NCI-H1105 (cell line): ENCODE measurements at places on chromosomes 2 and 18.

GRCh38 chr2:239791526-239792404, 233.4 kb downstream of the NDUFA10 start:
- DNase-seq = no peak

DNA sequence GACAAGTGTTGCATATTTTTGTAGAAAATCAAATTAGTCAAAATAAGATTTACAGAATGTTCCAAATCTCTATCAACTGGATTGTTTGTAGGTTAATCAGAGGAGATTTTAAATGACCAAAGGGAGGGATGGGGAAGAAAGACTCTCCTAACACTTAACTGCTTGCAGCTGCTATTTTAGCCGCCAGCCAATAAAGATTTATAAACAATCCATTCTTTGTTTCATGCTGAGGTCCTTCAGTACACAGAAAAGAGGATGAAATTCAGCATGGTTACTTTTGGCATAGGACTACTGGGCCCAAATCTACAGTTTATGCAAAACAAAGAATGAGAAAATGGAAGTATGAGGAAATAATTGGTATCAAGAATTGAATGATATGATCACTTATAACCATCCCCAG, 86.4 kb upstream of the FN1 start:
- no peak for DNase-seq

DNA sequence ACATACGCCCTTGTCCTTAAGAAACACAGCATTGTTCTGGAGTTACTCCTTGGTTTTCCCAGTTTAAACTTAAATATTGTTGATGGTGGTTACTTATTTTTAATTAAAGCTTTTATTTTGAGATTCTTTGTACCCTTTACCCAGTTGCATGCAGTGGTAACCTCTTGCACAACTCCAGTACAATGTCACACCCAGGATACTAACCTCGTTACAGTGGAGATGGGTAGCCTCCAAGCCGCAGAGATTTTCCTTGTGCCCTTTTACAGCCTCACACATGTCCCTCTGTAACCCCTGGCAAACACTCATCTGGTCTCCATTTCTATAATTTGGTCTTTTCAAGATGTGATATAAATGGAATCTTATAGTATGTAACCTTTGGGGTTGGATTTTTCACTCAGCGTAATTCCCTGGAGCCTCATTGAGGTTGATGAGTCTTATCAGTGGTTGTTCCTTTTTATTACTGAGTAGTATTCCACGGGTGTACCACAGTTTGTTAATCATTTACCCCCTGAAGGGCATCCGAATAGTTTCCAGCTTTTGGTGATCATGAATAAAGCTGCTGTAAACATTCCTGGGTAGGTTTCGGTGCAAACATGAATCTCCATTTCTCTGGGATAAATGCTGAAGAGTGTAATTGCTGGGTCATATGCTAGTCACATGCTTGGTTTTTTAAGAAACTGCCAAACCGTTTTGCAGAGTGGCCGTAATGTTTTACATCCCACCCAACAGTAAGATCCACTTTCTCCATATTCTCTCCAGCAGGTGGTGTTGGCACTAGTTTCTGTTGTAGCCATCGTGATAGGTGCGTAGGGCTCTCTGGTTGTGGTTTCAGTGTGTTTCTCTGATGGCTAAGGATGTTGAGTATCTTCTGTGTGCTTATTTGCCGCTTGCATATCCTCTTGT, 68.6 kb downstream of the DGKD start:
- DNase-seq = no peak

DNA sequence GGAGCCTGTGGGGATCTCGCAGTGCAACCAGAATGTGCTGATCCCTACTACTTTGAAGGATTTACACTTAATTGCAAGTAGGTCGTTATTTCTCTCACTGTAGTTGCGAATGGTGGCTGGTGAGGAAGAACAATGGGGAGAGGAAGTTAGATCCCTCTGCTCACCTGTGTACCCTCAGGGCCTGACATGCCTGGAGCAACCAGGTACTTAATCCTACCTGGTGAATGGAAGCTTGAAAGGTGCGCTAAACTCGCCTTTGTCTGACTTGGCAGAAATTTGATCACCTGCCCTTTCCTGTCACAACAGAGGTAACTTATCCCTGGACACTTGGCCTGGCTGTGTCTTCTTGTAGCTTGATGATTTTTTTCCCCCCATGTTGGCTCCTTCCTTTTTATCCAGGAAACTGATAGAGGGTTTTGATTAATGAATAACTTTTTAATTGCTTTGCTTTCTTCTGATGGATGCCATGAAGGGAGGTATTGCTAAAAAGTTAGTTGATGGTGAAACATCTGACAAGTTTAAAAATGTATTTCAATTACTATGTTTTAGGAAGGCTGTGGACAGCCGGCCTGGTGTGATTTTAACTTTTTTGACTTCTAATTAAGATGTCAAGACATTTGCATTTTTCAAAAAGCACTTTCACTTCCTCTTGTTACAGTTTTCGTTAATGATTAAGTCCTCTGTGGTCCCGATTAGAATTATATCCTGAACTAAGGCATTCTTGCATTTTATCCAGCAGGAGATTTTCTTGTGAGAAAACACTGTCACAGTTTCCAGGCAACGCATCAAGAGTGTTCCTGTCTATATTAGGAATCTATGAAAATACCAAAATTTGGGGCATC, 9.2 kb downstream of the SGPP2 start:
- peak; percentile 76 for DNase-seq

DNA sequence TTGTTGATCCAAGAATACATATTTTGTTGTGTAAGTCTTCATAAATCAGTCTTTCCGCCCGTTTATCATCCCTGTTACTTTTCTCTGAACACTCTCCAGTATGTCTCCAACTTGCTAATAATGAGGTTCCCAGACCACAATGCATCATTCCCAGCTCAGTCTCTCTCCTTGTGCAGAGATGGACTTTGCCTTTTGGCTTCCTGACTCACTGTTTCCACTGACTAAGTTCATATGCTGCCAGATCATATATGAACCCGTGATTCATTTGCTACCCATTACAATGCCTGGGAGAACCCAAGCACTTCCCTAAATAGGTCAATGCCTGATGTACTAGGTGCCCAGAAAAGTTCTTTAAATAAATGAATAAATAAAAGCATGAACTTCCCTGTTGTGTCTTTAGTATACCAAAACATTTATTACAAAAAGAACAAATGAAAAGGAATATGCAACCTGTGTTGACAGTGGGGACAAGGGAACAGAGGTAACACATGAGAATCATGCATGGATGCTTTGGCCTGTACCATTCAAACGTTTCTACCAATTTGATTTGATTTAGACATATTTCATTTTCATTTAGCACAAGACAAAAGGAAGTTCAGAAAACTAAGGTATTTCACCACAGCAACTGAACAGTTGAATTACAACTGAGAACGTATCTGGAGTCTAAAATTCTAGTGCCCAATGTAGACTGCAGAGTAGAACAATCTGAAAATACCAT, 215.4 kb upstream of the HNRNPA3 start:
- DNase-seq = no peak

GRCh38 chr18:3998698-3999333, 456.3 kb downstream of the DLGAP1 start:
- no peak for DNase-seq

DNA sequence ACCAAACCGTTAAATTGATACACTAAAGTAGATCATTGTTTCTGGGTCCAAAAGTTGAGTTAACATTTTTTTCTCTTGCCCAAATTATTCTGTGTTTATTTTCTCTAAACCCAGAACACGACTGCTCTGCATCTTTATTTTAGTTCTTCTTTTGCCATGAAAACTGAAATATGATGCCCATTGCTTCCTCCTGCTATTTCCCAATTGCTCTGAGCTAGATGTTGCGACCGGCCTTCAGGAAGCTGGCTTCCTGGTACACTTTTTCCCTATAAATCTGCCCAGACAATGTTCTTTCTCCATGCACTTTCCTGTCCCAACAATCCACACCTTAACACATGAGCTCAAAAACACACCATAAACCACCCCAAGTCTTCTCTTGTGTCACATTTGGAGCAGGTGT, 501.4 kb downstream of the FBXO15 start:
- no peak for DNase-seq

DNA sequence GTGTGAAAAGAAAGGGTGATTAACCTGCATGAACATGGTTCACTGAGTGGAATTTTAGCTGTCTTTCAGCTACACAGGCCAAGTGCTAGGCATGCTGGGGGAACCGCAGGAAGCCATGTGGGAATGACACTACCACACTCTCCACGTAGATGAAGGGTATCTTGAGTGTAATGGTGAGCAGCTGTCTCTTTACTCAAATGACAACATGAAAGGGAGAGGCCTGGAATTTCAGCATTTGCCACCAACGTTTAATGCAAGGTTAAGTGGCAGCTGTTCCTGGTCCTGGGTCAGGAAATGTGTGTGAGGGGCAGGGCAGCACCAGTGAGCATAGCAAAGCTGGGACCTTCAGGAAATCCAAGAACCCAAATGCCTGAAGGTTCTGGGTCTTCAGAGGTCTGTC, 588.4 kb downstream of the SLC4A3 start:
- no peak for DNase-seq

DNA sequence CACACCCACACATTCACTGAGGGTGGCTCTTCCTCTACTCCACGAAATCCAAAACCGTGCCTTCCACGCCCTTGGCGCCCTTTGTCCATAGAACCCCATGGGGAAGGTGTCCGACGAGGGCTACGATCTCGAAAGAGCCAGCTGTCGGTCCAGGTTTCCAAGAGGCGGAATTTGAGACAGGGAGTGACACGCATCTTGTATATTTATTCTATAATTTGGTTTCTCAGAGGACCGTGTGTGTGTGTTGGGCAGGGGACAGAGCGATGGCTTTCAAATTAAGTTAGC, 726 bp downstream of the C2orf69 start:
- no peak for DNase-seq

- DNase-seq = no peak
Observed at GRCh38 chr2:60042023-60042422, 511.4 kb downstream of the BCL11A start.

- DNase-seq = no peak
Observed at GRCh38 chr2:70616168-70616694, 62.6 kb upstream of the TGFA start.

- no peak for DNase-seq
Observed at GRCh38 chr2:203619267-203619878, 84.3 kb upstream of the RAPH1 start.

DNA sequence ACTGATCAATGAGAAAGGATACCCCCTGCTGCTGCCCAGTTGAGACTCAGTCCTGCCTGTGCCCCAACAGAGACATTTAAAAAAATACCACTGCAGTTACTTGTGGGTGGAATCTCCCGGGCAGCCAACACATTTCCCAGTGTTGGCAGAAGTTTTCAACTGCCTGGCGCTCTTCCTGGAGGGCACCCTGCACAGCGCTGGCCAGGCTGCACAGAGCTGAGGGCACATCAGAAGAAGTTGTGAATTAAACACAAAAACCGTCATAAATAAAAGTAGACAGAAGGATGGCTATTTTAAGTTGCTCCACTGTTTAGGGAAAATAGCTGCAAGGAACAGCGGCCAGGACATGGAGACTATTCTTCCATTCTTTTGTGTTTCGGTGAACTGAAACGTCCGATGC, 110.2 kb upstream of the THOC1 start:
- DNase-seq = no peak

GRCh38 chr18:61731693-61732376, 161.0 kb downstream of the RNF152 start:
- DNase-seq = no peak

GRCh38 chr2:172726172-172726735, 9.4 kb upstream of the RAPGEF4 start:
- no peak for DNase-seq

DNA sequence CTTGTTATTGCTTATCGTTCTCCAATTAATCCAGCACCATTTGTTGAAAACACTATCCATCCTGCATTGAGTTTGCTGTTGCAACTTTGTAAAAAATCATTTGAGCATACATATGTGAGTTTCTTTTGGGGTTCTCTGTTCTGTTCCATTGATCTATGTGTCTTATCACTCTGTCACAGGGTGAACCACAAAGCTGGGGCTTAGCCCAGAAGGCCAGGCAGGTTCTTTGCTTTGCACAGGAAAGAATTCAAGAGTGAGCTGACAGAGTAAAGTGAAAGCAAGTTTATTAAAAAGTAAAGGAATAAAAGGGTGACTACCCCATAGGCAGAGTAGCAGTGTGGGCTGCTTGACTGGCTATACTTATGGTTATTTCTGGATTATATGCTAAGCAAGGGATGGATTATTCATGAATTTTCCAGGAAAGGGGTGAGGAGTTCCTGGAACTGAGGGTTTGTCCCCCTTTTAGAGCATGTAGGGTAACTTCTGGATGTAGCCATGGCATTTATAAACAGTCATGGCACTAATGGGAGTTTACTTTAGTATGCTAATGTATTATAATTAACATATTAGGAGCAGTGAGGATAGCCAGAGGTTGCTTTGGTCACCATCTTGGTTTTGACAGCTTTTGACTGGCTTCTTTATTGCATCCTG, 46.8 kb downstream of the RNF138 start:
- no peak for DNase-seq

GRCh38 chr2:25314514-25315315, 27.0 kb downstream of the DNMT3A start:
- peak; percentile 10 for DNase-seq

- DNase-seq = no peak
Observed at GRCh38 chr18:36580874-36581750, 247.7 kb downstream of the TPGS2 start.

DNA sequence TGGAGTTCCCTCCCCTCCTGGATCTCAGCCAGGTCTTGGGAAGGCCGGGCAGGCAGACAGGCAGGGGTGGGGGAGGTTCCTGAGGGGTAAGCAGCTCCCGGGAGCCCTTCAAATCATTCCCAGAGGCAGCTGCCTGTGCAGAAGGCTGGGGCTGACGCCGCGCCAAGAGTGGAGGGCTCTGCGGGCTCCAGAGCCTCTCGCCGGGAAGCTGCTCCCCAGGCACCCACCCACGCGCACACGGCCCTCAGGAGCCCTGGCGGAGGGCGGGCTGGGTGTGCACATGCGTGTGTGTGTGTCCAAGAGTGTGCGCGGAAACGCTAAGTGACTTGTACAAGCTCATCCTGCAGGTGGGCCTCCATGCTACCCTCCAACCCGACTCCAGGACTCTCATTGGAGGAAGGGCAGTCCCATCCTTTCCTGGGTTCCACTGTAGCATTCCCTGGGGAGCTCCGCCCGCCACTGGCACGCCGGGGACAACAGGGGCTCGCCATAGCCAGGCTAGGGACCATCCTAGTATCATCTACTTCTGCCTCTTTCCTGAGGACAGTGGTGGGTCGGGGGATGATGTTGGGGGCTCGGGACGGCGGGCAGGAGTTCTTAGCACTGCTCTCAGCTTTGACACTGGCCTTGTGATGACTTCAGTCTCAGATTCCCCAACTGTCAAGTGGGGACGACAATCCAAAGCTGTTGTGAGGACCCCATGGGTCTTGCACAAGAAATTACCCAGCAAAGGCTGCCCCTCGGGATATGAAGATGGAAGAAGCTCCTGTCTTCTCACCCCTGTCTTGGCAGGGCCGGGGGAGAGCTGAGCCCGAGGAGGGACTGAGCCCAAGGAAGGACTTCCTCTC, 50.3 kb downstream of the INHBB start:
- DNase-seq = peak; percentile 94

- DNase-seq = no peak
Observed at GRCh38 chr18:12990123-12990475, 1.1 kb upstream of the CEP192 start.

- DNase-seq = no peak
Observed at GRCh38 chr2:183093857-183094657, 15.5 kb downstream of the DUSP19 start.
